HFFc6 (cell line): ENCODE measurements at places on chromosomes 11 and 22. TPM values are rescaled to one million over a fixed set of nuclear protein-coding genes. Genes with fewer than 3 reads are reported as not detected.

Gene CRYBB2
- total RNA-seq, result 0.30 to 0.51 TPM in 2 of 3 replicates, not detected in the other

Gene BLID
- 0.45 to 1.4 TPM (median 1.4 TPM) in 3 replicates for total RNA-seq

DNA sequence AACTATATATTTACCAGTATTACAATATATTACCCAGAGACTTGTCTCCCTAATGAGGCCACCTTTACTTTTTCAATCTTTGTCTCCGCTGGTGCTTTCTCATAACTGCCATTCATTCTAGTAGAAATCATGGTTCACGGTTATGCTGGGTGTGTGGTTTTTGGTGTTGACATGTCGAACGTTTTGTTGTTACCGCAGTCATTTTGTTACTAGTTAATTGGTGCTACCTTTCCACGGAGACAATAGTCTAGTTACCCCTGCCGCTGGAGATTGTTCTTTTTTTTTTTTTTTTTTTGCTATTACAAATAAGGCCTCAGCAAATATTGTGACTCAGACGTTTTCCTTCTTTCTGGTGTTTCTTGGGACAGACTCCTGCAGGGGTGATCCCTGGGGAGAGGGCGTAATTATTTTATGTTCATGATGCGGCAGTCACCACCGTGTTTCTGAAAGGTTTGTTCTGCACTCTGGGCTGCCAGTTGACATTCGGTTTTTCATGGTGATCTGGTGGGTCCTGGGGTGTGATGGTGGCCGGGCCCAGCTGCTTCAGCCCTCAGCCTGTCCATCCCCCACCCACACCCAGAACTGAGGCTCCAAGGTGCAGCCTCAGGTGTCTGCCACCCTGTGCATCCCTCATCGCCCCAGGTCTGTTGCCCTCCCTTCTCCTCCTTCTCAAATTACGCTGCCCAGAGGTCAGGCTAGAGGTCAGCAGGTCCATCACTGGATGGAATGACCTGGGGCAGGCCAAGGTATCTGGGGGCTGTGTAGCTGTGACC lies 28.6 kb downstream of the LRP5 start:
- no peak for DNase-seq
- H3K4me1 ChIP-seq, result peaks cover 11% of the 10 kb centered on the region
- H3K4me3 ChIP-seq, result no peak overlapping the region
- H3K27me3 ChIP-seq, result peaks cover 6% of the 10 kb centered on the region

DNA sequence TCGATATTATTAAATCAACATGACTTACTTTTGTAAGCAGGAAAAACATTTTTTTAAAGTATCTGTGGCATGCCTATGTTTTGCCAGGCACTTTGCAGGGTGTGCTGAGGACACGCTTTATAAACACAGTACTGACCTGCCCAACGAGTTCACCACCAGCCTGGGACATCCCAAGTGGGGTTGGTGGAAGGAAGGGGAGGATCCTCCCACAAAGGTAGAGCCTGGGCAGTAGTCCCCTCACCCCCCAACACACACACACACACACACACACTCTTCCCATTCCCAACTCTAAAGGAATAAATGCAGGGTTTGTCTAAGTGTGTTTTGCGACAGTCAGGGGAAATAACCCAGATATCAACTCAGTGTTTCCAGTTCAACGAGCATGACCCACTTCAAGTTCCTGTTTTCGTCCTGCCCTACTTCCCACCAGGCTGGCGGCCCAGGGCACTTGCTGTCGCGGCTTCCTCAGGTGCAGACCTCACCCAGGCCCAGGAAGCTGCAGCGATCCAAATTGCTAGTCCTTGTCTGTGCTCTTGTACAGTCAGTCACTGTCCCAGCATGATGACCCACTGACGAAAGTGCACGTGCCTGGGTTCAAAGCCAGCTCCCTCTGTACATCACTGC lies 3.1 kb downstream of the CERK start:
- no peak overlapping the region for H3K4me3 ChIP-seq
- no peak for DNase-seq
- H3K4me1 ChIP-seq, result peaks cover 56% of the 10 kb centered on the region
- no peaks in the 10 kb centered on the region for H3K36me3 ChIP-seq
- 0 out of 2 replicates have a peak, but pooled peaks cover 1% of the 10 kb centered on the region for H3K27me3 ChIP-seq

GRCh38 chr11:70740488-70740851 lies 342.1 kb downstream of the CTTN start:
- no peak for DNase-seq
- H3K4me3 ChIP-seq, result no peak overlapping the region
- H3K4me1 ChIP-seq, result no peaks in the 10 kb centered on the region

DNA sequence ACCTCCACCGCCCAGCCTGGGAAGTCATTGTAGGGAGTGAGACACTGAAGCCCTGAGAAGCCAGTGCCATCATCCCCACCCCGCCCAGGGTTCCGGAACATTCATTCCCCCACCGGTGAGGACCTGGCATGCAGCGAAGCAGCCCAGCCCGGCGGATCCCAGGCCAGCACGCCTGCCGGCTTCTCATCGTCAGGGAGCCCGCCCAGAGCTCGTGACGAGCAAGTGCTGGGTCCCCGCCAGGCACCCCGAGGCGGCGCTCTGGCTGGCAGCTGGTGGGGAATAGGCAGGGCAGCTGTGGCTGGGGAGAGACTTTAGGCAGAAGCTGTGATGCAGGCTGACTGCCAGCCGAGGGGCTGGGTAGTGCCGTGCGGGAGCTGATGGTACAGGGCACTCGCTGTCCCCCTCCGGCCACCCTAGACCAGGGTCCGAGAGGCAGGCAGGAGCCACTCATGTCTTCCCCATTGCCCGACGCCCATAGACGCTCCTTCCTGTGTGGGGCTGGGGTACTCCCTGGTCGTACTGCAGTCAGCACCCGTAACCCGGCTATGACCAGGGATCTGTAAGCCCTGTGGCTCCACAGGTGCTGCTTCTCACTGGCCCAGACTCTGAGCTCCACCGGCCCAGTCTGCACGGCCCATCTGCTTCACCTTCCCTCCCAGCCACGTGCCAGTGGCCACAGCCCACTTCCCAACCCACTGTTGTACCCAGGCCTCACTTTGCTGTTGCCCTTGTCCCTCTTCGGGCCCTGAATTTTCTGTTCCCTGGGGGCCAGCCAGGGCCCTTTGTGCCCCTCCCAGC lies 24.5 kb upstream of the CABP7 start:
- DNase-seq, result no peak
- H3K27ac ChIP-seq, result no peak overlapping the region
- H3K4me1 ChIP-seq, result peaks cover 12% of the 10 kb centered on the region
- no peaks in the 10 kb centered on the region; the same call in 1 of the 2 replicates for H3K36me3 ChIP-seq
- no peak overlapping the region for H3K4me3 ChIP-seq
